ENCODE measurements at places on chromosomes 4 and X. TPM values are rescaled to one million over a fixed set of nuclear protein-coding genes. Genes with fewer than 3 reads are reported as not detected.

ZNF732 gene
- total RNA-seq, result not detected

HSFX3 gene
- not detected for total RNA-seq

SOWAHD gene
- not detected for total RNA-seq

VCX gene
- not detected for total RNA-seq

- H3K27me3 ChIP-seq, result no peaks in the 10 kb centered on the region
- H3K4me3 ChIP-seq, result no peak overlapping the region
These were observed 60.6 kb upstream of the CFAP47 start for GRCh38 chrX:35858906-35859305.

DNA sequence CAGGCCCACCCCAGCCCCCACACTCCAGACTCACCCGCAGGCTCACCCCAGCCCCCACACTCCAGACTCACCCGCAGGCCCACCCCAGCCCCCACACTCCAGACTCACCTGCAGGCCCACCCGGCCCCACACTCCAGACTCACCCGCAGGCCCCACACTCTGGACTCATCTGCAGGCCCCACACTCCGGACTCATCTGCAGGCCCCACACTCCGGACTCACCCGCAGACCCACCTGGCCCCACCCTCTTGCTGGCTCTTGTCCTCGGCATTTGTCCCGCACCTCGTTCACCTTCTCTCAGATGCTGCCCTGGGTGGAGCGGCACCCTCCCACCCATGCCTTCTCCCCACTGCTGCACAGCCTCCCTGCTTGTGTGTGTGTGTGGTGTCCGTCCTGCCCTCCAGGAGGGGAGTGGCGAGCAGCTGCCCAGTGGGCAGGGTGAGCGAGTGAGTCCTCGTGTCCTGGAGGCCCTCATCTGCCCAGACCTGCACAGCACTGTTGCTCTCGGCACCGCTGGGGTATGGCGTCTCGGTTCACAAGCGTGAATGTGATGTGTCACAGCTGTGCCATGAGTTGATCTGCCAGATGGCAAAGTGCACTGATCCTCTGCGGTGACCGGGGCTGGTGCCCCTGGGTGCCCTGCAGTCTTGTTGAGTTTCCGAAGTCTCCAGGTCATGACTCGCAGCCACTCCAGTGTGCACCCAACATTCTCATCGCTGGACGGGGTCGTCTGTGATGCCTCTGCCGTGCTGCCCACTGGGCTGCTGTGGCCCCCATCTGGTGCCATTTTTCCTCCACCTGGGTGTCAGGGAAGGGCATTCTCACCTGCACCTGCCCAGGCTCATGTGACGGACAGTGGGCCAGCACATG is 27.7 kb downstream of the MAEA start:
- H3K4me3 ChIP-seq, result no peak overlapping the region
- H3K4me1 ChIP-seq, result no peaks in the 10 kb centered on the region
- H3K27me3 ChIP-seq, result no peaks in the 10 kb centered on the region
- no peak for DNase-seq

DNA sequence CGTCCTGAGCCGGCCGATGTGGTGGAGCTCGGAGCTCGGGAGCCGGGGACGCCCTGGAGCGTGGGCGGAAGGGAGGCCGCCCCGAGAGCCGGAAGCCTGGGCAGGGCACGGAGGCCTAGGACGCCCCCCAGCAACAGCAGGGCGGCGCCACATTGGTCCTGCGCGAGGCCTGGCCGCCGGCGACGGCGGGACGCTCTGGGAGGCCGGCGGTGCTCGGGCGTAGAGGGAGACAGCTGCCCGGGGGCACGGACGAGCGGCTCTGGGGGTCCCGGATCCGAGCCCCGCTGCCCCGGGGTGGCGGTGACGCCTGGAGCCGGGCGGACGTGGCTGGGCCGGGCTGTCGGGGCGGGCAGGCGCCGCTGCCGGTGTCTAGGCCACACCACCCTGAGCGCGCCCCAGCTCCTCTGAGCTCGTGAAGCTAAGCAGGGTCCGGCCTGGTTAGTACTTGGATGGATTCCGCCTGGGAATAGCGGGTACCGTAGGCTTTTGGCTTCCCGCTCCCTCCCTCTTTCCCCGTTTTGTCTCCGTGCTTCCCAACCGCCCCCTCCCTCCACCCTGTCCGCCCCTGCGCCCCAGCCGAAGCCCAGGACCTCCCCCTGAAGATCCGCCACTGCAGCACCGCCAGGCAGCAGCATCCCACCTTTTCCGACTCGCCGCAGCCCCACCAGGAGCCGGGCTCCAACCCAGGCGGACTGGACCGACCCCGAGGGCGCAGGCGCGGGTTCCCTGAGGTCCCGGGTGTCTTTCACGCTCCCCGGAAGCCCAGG is 12.1 kb downstream of the FRG2 start:
- peaks cover 16% of the 10 kb centered on the region for H3K27me3 ChIP-seq
- no peak for DNase-seq
- H3K4me3 ChIP-seq, result peak overlapping the region; percentile 17
- peaks cover 12% of the 10 kb centered on the region for H3K4me1 ChIP-seq

- no peaks in the 10 kb centered on the region for H3K4me1 ChIP-seq
- DNase-seq, result peak; percentile 50
- no peaks in the 10 kb centered on the region for H3K36me3 ChIP-seq
- no peak overlapping the region for H3K4me3 ChIP-seq
These were observed 408.7 kb upstream of the ZFP42 start for GRCh38 chr4:187586892-187587291.

GRCh38 chr4:33058998-33059397 is 2338.8 kb downstream of the PCDH7 start:
- no peak overlapping the region for H3K27ac ChIP-seq
- no peaks in the 10 kb centered on the region for H3K4me1 ChIP-seq
- no peak for DNase-seq
- H3K27me3 ChIP-seq, result no peaks in the 10 kb centered on the region
- H3K4me3 ChIP-seq, result no peak overlapping the region
- no peaks in the 10 kb centered on the region for H3K36me3 ChIP-seq

GRCh38 chr4:151561551-151562256 is 152.7 kb downstream of the FHIP1A start:
- H3K27ac ChIP-seq, result no peak overlapping the region
- H3K4me3 ChIP-seq, result no peak overlapping the region
- H3K27me3 ChIP-seq, result no peaks in the 10 kb centered on the region
- no peak for DNase-seq

DNA sequence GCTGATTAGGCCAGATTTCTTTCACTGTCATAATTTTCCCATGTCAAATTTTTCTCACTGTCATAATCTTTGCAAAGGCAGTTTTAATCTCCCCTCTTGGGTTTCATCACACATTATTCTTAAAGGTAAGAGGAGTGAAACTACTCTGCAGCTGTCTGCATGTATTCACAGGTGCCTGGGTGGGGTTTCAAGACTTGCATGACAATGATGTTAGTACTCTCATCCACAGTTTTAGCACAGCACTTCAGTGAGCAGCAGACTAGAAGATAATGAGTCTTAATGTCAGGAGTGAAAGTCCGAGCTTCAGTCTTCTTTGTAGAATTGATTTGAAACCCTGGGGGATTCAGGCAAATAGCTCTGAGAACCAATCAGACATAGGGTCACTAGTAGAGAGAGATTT is 182.5 kb upstream of the GALNT7 start:
- no peak for DNase-seq
- peaks cover 30% of the 10 kb centered on the region for H3K4me1 ChIP-seq
- peak overlapping the region; percentile 8 for H3K27ac ChIP-seq
- H3K36me3 ChIP-seq, result no peaks in the 10 kb centered on the region

DNA sequence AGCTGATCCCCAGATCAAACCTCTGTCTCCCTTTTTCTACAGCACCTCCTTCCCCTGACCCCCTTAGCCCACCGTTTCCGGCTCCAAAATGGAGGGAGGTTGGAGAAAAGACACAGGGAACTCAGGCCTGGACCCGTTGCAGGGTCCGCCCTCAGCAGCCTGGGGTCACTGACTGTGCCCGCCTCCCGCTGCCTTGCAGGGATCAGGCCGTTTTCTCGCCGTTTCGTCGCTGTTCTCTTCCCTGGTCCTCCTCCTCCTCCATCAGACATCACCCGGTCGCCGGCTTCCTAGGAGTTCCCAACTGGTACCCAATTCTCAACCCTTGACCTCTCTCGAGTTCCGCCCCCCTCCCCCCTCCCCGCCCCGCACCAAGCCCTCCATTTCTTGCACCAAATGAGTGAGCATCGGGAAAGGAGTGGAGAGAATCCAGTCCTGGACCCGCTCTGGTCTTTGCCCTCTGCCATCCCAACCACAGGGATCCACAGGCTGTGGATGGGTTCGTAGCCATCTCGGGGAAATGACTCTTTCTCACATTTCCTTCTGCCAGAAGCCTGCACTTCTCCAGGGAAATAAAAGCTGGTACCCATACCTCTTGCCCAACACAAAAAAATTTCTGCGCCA is 493 bp downstream of the TCEAL5 start:
- no peak for DNase-seq
- H3K27me3 ChIP-seq, result no peaks in the 10 kb centered on the region
- H3K36me3 ChIP-seq, result no peaks in the 10 kb centered on the region
- no peaks in the 10 kb centered on the region for H3K4me1 ChIP-seq

DNA sequence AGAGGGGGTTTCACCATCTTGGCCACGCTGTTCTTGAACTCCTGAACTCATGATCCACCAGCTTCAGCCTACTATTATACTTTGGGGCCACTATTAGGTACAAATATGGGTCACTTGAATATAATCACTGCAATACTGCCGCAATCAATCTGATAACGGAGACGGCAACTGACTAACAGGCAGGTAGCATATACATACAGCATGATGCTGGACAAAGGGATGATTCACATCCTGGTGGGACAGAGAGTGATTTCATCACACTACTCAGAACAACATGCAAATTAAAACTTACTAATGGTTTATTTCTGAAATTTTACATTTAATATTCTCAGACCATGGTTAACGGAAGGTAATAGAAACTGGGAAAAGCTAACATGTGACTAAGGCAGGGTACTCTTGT is 10.9 kb downstream of the LRBA start:
- no peak overlapping the region for H3K4me3 ChIP-seq
- H3K4me1 ChIP-seq, result no peaks in the 10 kb centered on the region
- DNase-seq, result no peak
- H3K27me3 ChIP-seq, result no peaks in the 10 kb centered on the region

DNA sequence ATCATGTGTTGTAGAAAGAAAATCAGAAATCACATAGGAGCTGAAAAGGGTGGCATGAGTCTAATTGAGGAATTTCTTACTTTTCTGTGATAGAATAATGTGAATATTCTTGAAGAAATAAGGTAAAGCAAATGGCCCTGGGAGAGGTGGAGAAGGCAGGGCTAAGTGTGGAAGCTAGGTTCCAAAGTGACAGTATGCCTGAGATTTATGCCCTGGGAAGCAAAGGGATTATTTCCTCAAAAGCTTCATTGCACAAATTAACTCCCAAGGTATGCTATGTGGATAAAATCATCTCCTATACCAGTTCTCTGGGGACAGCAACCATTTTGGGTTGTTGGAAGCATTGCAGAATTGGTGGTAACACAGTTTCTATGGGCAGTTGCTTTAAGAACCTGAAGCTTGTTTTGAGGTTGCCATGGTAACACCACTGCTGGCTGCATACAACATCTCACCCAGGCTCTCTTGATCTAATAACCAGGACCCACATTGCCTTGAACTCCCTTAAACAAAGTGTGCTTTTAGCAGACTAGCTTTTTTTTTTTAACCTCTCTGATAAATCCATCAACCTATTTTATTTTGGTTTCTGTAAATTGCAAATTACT is 21.0 kb downstream of the MAOA start:
- no peaks in the 10 kb centered on the region for H3K36me3 ChIP-seq
- no peak overlapping the region for H3K27ac ChIP-seq
- H3K4me3 ChIP-seq, result no peak overlapping the region
- peak; percentile 22 for DNase-seq
- no peaks in the 10 kb centered on the region for H3K27me3 ChIP-seq

DNA sequence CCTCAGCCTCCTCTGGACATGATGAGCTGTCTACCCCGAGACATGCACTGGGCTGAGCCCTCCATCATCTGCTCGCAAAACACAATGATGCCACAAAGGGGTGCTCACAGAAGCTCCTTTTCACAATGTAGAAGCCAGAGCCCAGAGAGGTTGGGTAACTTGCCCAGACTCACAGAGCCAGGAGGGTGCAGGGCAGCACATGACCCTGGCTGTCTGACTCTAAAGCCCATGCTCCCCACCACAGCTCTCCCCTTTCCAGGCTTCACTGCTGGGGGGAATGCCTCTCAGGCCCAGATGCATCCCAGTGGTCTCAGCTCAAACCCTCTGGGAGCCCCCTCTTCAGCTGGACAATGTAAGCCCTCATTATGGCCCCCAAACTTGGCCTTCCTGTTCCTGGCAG is 98.4 kb upstream of the AFAP1 start:
- H3K27me3 ChIP-seq, result no peaks in the 10 kb centered on the region
- peaks cover 13% of the 10 kb centered on the region for H3K4me1 ChIP-seq
- no peaks in the 10 kb centered on the region for H3K36me3 ChIP-seq
- no peak for DNase-seq
- no peak overlapping the region for H3K27ac ChIP-seq

- H3K4me3 ChIP-seq, result no peak overlapping the region
- H3K36me3 ChIP-seq, result no peaks in the 10 kb centered on the region
- no peak overlapping the region for H3K27ac ChIP-seq
These were observed 340.8 kb downstream of the ADGRL3 start for GRCh38 chr4:61540944-61541343.

- no peak overlapping the region for H3K27ac ChIP-seq
- no peaks in the 10 kb centered on the region for H3K4me1 ChIP-seq
- no peaks in the 10 kb centered on the region for H3K27me3 ChIP-seq
- no peaks in the 10 kb centered on the region for H3K36me3 ChIP-seq
These were observed 10.4 kb upstream of the DRD5 start for GRCh38 chr4:9771034-9771433.

DNA sequence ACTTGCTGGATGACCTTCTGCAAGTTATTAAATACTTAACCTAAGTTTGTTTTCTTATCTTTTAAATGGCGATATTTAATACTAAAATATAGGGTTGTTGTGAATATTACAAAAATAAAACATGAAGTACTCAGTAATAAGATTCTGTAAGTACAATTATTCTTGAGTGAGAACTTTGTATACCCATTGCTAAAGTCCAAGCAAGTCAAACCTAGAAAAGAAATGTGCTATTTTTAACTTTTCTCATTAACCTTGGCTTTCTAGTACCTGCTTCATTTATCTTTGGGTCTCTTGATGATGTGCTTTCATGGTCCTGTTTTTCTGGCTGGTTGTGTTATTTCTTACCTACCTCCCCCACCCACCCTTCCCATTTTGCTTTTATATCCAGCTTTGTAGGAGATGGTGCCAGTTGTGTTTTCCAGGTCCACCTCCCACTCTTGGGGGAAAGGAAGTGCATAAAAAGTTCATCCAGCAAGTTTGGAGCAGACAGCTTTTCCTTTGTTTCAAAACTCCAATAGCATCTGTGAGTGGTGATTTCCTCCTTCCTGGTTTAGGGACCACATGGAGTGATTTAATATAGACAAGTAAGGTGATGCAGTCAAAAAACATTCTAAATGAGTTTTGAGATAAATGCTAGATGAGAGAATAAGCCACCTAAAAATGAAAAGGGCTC is 7.5 kb upstream of the CXCL8 start:
- no peak overlapping the region for H3K4me3 ChIP-seq
- H3K4me1 ChIP-seq, result peaks cover 11% of the 10 kb centered on the region
- H3K36me3 ChIP-seq, result no peaks in the 10 kb centered on the region
- H3K27ac ChIP-seq, result peak overlapping the region; percentile 6
- no peak for DNase-seq

DNA sequence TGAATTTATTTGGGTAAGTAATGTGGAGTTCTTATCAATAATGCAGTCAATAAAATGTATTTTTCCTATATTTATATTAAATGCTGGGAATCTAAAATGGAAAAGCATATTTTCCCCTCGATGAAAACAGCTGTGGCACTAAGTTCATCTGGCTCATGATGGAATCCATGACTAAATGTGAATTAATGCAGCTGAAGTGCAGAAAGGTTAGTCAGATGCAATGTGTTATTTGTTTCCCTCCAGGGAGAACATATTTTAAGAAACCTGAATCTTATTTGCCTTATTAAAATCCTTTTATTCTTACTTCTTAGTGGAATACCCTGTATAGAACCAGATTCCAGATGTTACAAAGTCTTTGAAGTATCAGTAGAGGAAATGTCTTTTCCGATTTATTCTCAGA is 247.9 kb downstream of the ARHGAP24 start:
- no peak overlapping the region for H3K27ac ChIP-seq
- H3K36me3 ChIP-seq, result no peaks in the 10 kb centered on the region
- no peak for DNase-seq
- H3K27me3 ChIP-seq, result no peaks in the 10 kb centered on the region
- H3K4me1 ChIP-seq, result no peaks in the 10 kb centered on the region

Measured in thyroid gland (tissue), 4 donors.